T-helper 2 cell (primary cell): ENCODE measurements at places on chromosomes 13 and 19.
A peak's percentile ranks its signal among the peaks of the same experiment; 100 is the strongest.

- DNase-seq, result no peak
These were observed 16.4 kb upstream of the EMP3 start for GRCh38 chr19:48308631-48309586.

GRCh38 chr19:10000171-10000826, 10.0 kb downstream of the COL5A3 start:
- DNase-seq, result peak; percentile 51

DNA sequence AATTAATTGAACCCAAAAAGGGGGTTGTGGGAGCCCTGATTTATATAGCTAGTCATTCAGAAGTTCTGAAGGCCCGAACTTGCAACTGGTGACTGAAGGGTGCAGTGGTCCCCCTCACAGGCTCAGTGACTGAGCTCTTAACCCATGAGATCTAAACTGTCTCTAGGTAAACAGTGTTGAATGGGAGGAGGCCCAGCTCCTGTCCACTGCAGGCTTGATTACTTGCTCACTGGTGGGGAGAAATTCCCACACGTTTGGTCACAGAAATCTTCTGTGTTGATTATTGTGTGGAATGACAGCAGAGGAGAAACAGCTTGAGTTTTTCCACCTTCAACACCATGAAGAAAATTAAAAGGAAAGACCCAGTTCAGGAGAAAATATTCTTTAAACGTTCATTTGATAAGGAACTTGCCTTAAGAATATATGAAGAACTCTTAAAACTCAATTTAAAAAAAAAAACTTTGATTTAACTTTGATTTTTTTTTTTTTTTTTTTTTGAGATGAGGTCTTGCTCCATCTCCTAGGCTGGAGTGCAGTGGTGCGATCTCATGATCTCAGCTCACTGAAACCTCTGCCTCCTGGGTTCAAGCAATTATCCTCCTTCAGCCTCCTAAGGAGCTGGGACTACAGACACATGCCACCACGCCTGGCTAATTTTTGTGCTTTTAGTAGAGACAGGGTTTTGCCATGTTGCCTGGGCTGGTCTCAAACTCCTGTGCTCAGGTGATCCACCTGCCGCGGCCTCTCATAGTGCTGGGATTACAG, 249.3 kb downstream of the UQCRFS1 start:
- no peak for DNase-seq

- DNase-seq, result no peak
These were observed 26.4 kb upstream of the TPTE2 start for GRCh38 chr13:19587635-19588300.

GRCh38 chr13:61316647-61317046, 99.0 kb downstream of the PCDH20 start:
- DNase-seq, result no peak

GRCh38 chr13:42155251-42155650, 106.8 kb downstream of the DGKH start:
- peak; percentile 71 for DNase-seq

DNA sequence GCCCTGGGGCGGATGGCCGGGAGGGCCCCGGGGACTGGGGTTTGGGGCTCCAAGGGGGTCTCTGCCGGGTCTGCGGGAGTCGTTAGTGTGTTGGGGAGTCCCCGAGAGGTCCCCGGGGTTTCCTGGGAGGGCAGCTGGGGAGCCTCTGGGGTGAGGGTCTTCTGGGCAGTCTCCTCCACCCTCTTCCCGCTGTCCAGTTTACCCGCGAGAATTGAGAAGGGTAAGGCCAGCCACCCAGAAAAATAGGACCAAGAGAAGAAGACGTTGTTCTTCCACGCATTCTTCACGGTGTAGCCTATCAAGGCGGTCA, 1.0 kb upstream of the ETFB start:
- no peak for DNase-seq

DNA sequence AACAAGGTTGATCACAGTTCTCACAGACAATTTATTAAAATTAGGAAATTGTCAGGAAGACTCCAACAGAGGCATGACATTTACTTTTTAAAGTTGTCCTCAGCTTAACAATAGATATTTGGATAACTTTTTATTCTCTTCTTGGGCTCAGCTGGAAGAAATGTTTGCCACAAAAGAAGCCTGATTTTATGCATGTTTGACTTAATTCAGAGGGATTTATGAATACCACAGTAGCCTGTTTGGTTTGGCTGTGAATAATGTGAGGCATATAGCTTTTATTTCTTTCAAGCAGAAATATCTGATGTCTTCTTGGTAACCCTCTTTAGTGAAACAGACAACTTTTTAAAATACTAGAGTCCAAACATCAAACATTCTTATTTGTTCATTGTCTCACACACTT, 1464.5 kb upstream of the SLC10A2 start:
- no peak for DNase-seq

- no peak for DNase-seq
These were observed 766.4 kb upstream of the KLHL1 start for GRCh38 chr13:70874636-70875035.

DNA sequence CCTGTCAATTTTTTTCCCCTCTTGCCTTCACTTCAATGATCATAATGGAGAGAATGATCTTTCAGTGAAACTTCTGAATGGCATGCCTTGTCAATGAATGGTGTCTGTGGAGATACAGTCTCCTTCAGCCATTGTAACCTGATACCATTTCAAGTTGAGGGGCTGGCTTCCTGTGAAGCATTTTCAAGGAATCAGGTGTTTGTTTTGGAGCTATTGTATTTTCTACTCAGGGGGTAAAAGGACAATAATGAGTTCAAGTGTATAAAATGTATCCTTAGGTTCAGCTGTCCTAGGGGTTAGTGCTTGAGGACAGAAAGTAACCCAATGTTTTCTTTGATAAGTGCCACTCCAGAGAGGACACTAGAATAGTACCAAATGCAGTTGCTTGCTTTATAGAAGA, 23.8 kb upstream of the CBY2 start:
- no peak for DNase-seq

DNA sequence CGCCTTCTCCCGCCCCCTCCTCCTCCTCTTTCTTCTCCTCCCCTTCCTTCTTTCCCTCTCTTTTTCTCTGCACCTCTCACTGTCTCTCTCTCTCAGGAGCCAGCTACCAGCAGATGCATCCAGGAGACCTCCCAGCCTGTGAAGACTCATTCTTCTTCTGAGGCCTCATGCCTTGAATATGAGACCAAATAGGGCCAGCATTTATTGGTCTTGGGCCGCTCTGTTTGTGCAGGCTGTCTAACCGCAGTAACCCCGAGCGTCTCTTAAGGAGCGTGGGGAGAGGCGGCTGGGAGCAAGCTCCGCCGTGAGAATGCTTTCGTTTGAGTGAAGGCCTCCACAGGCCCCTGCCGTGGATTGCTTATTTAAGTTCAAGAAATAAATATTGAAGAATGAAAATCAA, 167.0 kb downstream of the NUFIP1 start:
- no peak for DNase-seq

GRCh38 chr13:106919133-106919532, 351.2 kb upstream of the ARGLU1 start:
- DNase-seq, result no peak

DNA sequence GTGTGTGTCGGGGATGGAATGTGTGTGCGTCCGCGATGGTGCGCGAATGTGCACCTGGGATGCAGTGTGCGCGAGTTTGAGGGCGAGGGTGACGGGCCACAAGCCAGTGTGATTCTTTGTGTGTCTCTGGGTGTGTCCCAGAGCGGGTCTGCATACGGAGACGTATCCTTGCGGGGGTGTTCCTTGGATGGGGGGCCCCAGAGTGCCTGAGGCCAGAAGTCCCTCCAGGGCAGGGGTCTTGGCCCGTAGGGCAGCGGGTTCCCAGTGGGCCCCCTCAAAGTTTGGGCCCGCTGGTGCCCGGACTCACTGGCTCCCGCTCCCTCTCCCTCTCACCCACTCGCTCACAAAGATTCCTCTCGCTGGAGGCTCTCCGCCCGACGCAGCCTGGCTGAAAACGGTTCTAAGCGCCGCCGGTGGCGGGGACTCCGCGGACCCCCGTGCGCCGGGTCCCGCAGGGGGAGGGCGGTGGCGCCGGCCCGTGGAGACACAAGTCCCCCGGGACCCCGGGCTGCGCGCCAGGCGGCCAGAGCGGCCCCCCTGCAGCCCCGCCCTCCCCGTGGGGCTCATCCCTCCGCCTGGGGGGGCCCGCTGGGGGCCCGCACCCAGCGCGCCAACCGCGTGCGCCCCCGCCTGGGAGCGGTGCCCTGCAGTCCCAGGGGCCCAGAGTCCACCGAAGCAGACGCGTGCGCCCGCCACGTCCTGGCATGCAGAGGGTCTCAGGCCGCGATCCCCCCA, 886 bp downstream of the CRLF1 start:
- DNase-seq, result no peak

DNA sequence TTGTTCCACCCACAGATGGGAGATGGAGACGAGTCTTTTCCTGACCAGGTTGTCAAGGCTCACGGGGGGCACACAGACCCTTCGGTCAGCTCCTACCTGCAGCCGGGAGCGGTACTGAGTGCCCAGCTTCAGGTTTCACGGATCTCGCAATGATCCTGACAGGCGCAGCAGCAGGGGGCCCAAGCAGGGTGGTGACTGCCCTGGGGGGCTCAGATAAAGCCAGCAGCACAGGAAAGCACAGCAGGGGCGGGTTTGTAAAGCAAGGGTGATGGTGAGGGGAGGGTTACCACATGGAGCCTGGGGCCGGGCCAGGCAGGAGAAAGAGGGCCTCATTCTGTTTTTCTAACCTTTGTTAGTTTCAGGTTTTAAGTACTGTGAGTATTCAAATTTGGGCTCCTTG, 41.7 kb upstream of the ATP11A start:
- no peak for DNase-seq

GRCh38 chr13:45468635-45469034, 3.9 kb downstream of the COG3 start:
- no peak for DNase-seq

GRCh38 chr19:50020481-50020880, 4.7 kb downstream of the VRK3 start:
- no peak for DNase-seq

- DNase-seq, result no peak
These were observed at the start of gene COX7A1 for GRCh38 chr19:36152352-36153091. TSS of gene COX7A1 (minus strand) at chr19:36152447. CDS start at chr19:36152407, 40 bp downstream.

DNA sequence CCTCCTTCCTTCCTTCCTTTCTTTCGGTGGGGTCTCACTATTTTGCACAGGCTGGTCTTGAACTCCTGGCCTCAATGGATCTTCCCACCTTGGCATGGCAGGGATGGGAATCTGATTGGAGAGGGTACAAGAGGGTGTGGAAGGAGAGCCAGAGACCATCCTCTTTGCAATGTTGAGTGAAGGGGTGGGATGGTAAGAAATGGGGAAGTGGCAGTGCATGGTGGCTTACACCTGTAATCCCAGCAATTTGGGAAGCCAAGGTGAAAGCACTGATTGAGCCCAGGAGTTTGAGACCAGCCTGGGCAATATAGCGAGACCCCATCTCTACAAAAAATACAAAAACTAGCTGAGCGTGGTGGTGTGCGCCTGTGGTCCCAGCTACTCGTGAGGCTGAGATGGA, 5.5 kb downstream of the BLOC1S3 start:
- no peak for DNase-seq

GRCh38 chr13:31119966-31120700, 41.6 kb downstream of the HSPH1 start:
- DNase-seq, result no peak

GRCh38 chr19:45231891-45232290, 13.3 kb downstream of the EXOC3L2 start:
- DNase-seq, result no peak
